Omental fat pad (tissue), 4 donors: ENCODE measurements at places on chromosomes 12 and 14. TPM values are rescaled to one million over a fixed set of nuclear protein-coding genes. Genes with fewer than 3 reads are reported as not detected.

Gene NR4A1
- total RNA-seq, result 439 TPM

Gene OTUB2
- 1.7 TPM for total RNA-seq

Gene BLTP3B
- total RNA-seq, result 34.5 TPM

Gene NFE2
- total RNA-seq, result 1.6 TPM
